ENCODE measurements at places on chromosomes 5 and 9.

GRCh38 chr9:96140296-96141127 is 161.5 kb downstream of the HSD17B3 start:
- no peak for DNase-seq

DNA sequence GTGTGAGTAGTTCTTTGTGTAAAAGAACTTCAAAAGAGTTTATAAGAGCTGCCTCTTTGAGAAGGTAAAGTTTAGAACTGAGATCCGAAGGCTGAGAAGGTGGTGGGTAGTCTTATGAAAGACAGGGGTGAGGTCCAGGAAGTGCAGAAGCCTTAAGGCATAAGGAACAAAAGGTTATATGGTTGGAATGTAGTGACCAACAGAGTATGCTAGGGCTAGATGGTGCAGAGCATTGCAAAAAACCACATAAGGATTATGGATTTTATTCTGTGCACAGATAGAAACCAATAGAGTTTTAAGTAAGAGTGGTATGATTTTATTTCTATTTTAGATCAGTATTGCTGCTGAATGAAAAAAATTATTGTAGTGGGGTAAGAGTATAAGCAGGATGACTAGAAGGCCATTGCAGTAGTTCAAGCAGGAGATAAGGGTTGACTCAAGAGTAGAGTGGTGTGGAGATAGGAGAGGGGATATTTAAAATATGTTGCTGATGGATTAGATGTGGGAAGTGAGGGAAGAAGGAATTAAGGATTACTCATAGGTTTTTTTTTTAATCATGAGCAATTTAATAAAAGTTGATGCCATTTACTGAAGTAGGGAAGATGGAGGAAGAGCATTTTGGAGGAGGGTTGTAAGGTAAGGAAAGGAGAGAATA is 3.7 kb downstream of the RECK start:
- DNase-seq = no peak

GRCh38 chr5:72557167-72558045 is 50.2 kb upstream of the ZNF366 start:
- no peak for DNase-seq

DNA sequence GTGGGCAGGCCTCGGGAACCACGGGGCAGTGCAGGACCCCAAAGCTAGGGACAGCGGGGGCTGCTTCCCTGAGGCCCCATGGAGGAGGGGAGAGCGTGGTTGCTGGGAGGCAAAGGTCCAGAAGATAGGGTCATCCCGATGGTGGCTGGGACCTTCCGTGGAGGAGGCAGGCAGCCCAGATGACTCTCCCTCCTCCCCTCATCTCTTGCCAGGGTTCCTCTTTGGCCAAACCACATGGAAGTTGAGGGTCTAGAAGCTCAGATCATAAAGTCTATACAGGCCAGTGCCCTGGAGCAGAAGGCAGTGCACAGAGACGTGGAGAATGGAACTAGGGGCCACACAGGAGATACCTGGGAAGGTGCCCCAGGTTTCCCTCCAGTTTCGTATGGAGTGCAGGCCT is 22.6 kb downstream of the DAB2IP start:
- DNase-seq = no peak

Data from A172 (cell line).